ENCODE measurements at places on chromosomes 12 and 14.

DNA sequence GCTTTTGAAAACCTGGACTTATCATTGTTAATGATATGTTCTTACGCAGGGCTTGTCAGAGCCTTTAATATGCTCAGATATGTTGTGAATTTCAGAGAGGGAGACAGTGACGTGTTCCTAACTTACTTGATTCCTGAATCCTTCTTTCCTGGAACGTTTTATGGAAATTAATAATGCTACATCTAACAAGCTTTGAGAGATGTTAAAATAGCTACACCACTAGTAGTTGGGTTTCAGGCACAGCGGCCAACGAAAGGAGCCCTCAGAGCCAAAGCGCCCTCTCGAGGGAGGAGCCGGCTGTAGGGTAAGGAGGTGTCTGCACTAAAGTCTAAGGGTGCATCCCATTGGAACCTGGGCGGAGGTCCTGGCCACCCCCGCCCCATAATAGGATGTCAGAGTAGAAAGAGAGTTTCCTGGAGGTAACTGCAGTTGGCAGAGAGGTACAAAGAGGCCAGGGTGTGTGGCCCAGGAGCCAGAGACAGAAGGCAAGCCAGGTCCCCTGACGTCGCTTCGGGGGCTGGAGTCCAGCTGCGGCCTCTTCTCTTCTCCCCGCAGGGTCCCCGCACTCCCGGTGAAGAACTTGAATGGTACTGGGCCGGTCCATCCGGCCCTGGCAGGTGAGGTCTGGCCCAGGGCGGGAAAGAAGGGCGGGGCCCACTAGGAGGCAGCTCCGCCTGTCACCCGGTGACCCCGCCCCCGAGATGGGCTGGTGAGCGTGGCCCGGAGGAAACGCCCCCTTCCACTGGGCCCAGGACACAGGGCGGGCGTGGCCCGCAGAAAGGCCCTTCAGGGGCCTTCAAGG lies 36.3 kb downstream of the DTX1 start:
- peak; percentile 80 for DNase-seq

DNA sequence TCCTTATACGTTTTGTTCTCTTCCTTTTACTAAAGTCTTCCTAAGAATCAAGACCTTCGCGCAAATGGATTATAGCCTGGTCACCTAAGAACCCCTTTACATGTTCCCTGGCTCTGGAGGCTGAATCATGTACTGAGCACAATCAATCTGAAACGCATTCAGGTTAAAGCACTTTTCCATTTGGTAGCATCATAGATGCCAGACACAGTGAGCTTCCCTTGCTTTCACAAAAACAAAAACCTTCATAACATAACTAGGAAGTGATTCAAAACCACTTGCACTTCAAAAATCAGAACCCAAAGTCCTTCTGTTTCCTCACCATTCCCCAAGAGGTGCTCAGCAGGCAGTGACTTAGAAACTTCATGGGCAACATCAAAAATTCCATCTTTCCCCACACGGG lies 105.4 kb downstream of the CRACR2A start:
- DNase-seq: no peak

GRCh38 chr12:64461634-64462414 lies 9.9 kb downstream of the TBK1 start:
- no peak for DNase-seq

DNA sequence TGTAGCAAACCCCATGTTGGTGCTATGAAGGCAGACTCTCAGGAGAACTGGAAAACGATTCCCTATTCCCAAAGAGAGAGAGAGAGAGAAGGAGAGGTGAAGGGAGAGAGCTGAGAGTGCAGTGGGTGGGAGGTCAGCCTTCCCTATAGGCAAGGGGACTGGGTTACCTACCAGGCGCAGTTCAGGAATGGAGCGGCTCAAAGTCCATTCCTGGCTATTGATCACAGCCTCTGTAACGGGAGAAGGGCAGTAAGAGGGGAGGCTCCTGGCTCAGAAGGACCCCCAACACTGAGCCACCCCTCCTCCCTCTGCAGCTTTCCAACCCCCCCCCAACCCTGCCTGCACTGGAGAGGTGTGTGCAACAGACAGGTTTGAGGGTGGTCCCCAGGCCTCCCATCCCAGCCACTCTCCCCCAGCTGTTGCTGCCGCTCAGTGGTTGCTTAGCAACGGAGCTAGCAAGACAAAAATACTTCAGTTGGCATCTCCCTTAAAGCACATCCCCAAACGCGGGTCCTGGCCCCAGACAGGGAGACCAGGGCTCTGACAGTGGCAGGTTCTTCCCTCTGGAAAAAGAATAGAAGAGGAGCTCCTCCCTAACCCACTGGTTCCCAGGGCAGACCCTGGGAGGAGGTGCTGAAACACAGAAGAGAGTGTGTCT lies 3.2 kb downstream of the AGAP2 start:
- DNase-seq: no peak

DNA sequence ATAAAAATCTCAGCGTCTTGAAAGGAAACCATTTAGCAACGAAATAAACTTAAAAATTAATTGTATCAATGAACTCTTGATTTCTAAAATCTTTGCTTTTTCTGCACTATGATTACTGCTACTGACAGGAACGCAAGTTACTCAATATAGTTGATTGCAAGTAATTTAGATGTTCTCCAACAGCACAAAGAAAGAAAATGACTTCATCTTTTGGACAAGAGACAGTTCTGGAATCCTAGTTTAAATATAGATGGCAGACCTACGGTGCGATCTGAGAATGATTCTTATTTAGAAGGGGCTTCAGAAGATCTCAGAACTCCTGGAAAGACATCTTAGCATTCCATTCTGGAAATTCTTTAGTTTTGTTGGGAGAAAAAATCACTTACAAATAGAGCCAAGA lies 1.4 kb upstream of the SUDS3 start:
- no peak for DNase-seq

- DNase-seq: no peak
Observed at GRCh38 chr12:42762395-42762925, 172.9 kb upstream of the PRICKLE1 start.

GRCh38 chr14:100777366-100777817 lies 48.5 kb upstream of the MEG3 start:
- DNase-seq: no peak

- DNase-seq: no peak
Observed at GRCh38 chr12:31531893-31532292, 59.0 kb downstream of the DENND5B start.

GRCh38 chr14:19799880-19800279 lies 3.7 kb upstream of the OR4N2 start:
- DNase-seq: no peak

DNA sequence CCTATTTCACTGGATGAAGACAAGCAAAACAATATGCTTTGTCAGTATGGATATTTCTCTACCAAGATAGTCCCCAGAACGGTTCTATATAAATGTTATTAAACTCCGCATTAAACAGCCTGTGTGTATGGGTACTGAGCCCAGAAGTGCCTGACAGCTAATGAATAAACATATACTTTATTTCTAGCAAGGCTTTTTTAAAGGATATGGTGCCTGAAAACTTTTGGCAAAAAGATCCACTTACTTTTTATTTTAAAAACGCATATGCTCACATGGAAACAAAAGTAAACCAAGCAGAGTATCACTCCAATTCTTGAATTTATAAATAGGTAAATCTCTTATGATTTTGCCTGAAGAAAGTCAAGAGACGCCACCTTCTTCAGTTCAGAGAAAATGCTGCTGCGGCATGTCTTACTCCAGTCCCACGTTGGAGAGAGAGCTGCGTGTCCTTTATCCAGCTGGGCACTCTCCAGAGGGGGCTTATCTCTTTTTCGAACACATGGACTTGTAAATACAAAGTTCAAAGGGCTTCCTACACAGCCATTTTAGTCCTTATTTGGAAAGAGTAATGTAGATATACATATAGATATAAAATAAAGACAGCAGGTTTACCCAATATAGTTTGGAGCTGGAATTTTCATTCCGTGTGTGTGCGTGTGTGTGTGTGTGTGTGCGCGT lies 264.2 kb downstream of the ADAMTS20 start:
- no peak for DNase-seq

- DNase-seq: no peak
Observed at GRCh38 chr12:123602651-123603195, 824 bp downstream of the DDX55 start.

DNA sequence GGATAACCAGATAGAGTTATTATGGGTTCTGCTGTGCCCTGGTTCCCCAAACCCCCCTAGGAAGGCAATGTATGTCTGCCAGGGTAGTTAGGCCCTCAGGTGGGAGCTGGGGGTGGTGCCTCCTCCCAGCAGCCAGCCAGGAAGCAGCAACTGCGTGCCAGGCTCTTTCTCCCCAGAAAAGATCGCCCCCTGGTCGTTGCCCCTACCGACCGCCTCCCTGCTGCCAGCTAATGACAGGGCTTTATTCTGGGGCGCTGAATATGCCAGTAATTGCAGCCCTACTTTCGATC lies 36.3 kb downstream of the IQSEC3 start:
- no peak for DNase-seq

- no peak for DNase-seq
Observed at GRCh38 chr12:27555361-27555760, 31.4 kb downstream of the PPFIBP1 start.

GRCh38 chr12:93974252-93974651 lies 174.1 kb upstream of the PLXNC1 start:
- no peak for DNase-seq

DNA sequence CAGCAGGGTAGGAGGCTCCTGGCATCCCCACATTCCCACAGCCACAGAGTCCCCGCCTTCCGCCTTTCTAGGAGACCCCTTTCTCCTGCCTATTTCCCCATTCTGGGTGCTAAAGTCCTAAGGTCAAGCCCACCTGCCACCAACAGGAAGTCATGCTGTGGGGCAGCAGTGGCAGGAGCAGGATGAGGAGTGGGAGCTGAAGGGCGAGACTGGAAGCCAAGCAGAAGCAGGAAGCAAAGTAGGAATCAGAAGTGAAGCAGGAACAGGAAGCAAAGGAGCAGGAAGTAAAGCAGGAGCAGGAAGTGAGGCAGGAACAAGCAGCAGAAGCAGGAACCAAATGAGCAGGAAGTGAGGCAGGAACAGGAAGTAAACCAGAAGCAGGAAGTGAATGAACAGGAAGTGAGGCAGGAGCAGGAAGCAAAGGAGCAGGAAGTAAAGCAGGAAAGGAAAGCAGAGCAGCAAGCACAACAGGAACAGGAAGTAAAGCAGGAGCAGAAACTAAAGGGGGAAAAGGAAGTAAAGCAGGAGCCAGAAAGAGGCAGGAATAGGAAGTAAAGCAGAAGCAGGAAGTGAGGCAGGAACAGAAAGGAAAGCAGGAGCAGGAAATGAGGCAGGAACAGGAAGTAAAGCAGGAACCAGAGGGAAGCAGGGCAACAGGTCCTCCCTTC lies 38.3 kb upstream of the RIMBP2 start:
- no peak for DNase-seq

GRCh38 chr12:72610854-72611358 lies 338.7 kb downstream of the TRHDE start:
- DNase-seq: no peak

DNA sequence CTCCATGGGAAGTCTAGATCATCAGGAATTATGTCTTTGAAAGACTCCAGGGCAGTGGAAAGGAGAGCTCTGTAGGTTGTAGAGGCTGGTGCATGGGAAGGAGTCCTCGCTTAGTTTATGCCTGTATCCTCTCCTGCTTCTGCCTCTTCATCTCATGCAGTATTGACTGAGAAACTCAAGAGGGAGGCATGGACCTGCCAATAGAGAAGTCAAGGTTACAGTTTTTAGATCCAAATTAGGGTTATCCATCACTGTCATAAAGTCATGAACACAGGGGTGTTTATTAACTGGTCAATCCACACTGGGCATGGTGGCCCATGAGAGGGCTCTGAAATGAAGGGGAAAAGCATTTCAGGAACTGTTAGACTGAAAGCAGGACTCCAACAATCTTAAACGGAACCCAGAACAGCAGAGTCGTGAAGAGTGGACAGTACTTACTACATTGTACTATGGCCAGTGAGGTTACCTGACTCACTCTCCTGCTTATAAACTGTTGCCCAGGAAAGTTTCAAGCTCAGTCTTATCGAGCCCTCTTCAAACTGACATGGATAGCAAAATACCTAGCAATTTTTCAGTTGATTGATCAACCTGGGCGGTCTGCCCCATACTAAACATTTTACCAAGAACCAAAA lies 30.1 kb upstream of the DHRS7 start:
- DNase-seq: no peak

- DNase-seq: no peak
Observed at GRCh38 chr14:69038455-69039287, 59.6 kb upstream of the ACTN1 start.

DNA sequence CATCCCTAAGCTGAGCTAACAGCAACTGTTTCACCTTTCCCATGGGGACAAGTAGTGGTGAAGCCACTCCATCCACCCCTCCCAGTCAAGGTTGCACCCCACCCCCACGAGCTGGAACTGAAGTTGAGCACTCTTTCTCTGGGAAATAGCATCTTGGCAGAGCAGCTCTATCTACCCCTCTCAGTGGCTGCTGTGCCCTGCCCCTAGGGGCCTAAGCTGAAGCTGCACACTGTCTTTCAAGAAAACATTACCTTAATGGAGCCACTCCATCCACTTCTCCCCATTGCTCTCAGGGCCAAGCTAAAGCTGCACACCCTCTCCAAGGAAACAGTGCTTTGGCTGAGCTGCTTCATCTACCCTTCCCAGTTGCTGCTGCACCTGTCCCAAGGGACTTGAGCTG lies 170.6 kb upstream of the CCDC196 start:
- no peak for DNase-seq

DNA sequence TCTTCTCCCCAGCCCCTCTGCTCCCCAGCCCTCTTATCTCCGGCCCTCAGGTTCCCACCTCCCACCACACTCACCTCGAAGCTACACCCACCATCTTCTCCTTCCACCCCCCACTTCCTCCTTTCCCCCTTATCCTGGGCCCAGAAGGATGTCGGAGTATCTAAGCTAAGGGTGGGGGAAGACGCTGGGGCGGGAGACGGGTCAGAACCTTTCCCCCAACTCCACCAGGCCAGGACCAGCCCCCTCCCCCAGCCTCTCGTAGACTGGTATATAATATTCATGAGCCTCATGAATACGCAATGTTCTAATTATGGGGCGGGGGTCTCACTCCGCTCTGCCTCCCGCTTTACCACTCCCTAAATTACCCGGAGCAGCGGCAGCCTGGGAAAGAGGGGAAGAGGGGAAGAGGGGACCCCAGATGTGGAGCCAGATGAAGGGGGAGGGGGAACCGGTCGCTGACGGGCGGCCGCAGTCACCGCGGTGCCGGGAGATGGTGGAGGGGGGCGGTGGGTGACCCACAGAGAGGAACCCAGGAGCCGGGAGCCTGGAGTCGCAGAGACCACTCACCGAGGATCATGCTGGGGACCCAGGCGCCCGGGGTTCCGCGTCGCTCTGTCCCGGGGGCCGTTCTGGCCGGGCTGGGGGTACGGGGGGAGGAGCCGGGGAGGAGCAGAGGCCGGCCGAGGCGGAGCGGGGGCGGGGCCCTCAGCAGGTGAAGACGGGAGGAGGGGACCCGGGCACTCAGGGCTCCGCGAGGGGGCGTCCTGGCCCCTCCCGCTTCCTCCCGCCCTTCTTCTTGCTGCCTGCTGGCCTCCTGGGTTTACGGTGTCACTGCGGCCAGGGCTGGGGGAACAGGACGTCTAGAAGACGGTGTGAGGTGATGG lies 6.4 kb upstream of the ZNF385A start:
- DNase-seq: no peak
